GM20000 (cell line): ENCODE measurements at places on chromosomes 16 and 17.

- DNase-seq = peak; percentile 95
Observed at GRCh38 chr16:1102921-1103635, 7.0 kb upstream of the C1QTNF8 start.

GRCh38 chr17:20066253-20066652, 57.1 kb downstream of the SPECC1 start:
- DNase-seq = no peak

DNA sequence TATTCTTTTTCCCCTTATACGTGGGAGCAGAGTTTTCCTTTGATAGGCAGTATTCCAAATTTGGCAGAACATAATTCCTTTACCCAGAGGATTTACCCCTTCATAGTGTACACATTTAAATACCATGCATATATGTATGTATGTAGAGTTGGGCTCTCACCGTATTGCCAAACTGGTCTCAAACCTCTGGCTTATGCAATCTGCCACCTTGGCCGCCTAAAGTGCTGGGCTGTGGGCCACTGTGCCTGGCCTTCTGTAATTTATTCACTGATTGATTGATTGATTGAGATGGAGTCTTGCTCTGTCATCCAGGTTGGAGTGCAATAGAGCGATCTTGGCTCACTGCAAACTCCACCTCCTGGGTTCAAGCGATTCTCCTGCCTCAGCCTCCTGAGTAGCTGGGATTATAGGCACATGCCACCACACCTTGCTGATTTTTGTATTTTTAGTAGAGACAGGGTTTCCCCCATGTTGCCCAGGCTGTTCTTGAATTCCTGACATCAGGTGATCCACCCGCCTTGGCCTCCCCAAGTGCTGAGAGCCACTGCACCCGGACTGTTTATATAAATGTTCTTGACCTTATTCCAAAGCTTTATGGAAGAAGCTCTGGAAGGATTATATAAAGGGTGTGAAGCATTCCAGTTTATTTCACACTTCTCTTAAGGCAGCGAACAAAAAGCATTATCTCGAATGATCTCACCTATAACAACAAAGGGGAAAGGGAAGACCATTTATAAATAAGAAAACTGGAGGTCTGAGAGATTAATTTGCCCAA, 14.9 kb downstream of the GLG1 start:
- no peak for DNase-seq

DNA sequence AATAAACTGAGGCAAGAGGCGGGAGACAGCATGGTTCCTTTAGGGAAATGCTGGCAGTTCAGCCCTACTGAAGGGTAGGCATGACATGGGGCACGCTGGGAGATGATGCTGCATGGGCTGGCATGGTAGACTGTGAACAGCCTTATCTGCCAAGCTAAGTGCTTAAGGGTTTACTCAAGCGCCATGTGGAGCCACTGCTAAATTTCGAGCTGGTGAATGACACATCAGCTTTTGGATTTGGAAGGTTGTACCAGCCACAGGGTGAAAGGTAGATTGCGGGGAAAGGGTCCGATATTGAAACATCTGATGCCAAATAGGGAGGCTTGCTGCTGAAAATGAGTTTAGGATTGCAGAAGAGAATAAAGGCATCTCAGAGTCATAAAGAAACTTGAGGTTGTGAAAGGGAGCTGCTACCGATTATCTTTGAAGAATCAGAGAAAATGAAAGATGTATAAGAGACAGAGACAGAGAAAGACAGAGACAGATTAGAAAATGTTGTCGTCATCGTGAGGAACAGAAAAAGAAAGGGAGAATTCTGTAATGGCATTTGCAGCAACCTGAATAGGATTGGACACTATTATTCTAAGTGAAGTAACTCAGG, 16.3 kb downstream of the PIK3R5 start:
- DNase-seq = peak; percentile 57

DNA sequence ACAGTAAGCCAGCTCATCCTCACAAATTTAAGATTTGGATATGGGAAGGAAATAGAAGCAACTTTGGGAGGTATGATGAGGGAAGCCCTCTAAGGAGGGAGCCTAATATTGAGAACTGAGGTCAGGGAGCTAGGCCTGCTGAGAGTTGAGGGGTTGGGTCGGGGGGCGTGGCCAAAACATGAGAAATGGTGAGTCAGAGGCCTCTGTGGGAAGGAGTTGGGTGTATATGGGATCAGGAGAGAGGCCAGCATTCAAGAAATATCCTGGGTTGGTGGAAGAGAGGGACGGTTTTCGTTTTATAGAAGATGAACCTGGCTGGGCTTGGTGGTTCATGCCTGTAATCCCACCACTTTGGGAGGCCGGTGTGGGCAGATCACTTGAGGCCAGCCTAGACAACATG, 48.4 kb downstream of the CLEC16A start:
- DNase-seq = no peak

DNA sequence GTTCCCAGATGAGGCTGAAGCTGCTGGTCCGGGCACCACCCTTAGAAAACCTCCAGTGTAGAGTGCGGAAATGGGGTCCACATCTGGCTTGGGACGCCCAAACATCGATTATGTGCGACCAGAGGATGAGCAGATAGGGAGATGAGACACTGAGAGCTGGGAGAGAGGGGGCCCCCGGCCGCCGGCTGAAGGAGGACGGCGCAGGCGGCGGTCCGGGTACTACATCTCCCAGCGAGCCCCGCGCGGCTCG, 182 bp upstream of the SPECC1 start:
- no peak for DNase-seq

DNA sequence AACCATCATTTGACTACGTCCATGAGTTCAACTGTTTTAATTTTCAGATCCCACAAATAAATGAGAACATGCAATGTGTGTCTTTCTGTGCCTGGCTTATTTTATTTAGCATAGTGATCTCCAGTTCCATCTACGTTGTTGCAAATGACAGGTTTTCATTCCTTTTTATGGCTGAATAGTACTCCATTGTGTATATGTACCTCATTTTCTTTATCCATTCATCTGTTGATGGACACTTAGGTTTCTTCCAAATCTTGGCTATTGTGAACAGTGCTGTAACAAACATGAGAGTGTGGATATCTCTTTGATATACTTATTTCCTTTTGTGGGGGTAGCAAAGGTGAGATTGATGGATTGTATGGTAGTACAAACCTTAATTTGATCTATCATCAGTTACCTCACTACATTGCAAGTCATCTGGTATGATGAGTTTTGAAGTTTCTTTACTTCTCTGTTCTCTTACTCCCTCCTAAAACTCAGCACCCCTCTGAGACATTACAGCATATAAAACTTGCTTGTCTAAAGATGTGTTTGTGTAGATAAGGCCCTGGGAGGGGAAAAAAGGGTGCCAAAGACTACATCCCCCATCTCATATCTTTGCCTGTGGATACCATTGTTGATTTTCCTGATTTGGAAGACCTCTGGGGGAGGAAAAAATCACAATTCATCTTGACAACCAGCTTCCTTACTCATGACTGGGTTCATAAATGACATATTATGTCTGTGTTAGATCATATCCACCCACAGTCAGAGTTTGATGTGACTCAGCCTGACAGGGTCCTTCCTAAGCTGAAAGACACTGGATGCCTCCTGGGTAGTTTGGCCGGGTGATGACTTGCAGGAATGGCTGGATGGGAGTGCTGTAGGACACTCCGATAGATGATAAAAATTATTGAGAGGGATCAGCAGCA, 47.6 kb downstream of the ABCA9 start:
- no peak for DNase-seq

- DNase-seq = peak; percentile 74
Observed at GRCh38 chr17:75808905-75809621, 24.5 kb downstream of the UNK start.

GRCh38 chr16:51053775-51054174, 97.3 kb downstream of the SALL1 start:
- DNase-seq = no peak

DNA sequence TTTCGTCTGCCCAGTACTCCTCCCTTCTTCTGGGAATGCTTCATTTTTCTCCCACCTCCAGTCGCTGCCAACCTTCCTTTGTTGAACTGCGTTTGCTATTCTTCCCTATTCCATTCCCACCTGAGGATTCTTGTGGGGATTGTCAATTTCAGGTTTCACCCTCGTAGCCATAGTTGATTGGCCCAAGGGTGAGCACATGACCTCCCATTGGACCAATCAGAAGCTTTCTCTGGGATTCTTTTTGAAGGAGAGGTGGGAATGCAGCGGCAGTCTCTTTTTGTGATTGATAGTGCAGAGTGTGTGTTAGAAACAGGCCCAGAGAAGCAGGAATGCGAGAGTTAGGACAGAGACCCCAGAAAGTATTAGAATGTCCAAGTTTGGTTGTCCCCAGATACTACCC, 49.1 kb upstream of the GPRC5B start:
- no peak for DNase-seq

DNA sequence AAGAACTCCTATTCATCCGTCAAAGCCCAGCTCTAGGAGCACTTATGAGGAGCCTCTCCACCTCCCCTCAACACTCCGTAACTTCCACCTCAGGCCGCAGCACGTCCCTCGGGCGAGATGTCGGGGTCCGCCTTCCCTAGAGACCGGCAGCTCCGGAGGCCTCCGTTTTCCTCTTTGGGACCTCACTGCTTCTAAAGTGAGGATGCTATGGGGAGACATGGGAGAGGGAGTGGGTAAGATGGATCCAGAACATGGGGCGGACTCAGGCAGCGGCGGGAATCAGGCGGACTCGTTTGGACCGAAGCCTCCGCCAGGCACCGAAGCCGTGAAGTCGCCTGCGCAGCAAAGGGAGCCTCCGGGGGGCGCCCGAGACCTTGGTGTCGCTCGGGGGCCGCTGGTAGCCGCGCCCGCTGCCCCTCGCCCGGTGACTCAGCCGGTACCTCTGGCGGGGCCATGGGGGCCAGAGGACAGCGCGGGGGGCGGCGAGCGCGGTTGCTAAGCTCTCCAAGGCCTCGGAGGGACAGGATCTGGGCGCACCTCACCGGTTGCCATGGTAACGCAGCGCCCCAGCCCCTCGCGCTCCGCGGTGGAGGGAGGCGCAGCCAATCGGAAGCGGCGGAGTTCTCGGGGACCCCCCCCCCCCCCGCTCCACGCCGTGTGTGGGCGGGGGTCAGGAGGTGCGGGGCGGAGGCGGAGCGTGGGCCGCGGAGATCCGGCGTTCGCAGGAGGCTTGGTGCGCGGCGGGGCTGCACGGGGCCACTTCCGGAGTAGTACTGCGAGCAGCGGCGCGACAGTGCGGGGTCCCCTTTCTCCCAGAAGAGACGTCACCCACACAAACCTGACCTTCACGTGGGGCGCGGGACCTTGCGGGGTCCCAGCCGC, 1.3 kb upstream of the HIC1 start:
- DNase-seq = peak; percentile 86

- DNase-seq = no peak
Observed at GRCh38 chr16:22694887-22695382, 119.0 kb upstream of the HS3ST2 start.
